Activated CD4-positive, alpha-beta T cell treated with anti-CD3 and anti-CD28 coated beads, Interleukin-2, amount 50 U/mL, for 4 hours (primary cell): ENCODE measurements at places on chromosomes 6 and 20.

GRCh38 chr6:166650824-166651807 lies 24.1 kb upstream of the RPS6KA2 start:
- no peak for DNase-seq

GRCh38 chr20:24985802-24986201 lies 6.7 kb downstream of the APMAP start:
- DNase-seq: no peak

GRCh38 chr6:45467853-45468252 lies 90.1 kb upstream of the SUPT3H start:
- DNase-seq: no peak

- DNase-seq: no peak
Measured at GRCh38 chr20:52056203-52057062, 135.1 kb downstream of the ZFP64 start.

DNA sequence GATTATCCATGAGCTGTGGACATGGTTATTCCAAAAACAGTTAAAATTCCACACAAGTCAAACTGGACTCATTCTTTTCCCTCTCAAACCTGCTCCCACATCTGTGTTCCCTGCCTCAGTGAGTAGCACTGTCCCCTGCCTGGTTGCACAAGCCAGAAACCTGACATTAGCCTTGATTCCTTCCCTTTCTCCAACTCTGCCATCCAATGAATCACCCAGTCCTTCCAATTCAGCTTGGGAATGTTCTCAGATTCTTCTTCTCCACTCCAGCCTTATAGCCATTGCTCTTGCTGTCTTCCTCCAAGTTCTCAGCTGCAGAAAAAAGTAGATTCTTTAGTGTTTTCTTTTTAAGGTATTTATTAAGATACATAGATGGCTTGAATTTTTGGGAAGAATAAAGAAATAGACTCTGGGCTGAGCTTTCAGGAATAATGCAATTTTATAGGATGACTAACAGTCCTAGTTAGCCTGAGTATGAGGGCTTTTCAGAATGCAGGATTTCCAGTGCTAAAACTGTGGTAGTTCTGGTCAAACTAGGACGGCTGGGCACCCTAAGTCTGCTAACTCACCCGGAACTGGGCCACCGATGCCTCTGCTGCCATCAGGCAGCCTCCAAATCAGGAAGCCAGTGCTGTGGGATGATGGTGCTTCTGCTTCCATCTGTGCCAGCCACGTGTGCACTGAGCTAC lies 18.2 kb upstream of the SASH1 start:
- DNase-seq: no peak

DNA sequence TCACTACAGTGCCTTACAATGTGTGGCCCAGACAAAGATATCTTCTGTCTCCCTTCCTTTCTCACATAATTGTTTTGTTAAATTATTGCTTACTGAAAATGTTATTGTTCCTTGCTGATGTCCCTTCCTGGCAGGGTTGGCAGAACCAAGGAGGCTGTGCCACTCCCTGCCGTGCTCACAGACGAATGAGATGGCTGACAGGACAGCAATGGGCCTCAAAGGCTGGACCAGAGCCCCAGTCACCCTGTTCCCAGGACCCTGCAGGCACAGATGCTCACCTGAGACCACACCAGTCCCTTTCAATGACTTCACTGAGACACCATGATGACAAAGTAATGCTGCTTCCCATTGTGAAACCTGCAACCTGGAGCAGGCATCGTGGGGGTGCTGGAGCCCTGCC lies 375.1 kb downstream of the HACE1 start:
- DNase-seq: no peak

GRCh38 chr6:148893481-148893880 lies 146.7 kb downstream of the UST start:
- no peak for DNase-seq

- no peak for DNase-seq
Measured at GRCh38 chr6:43996618-43997344, 130.5 kb downstream of the MRPL14 start.

DNA sequence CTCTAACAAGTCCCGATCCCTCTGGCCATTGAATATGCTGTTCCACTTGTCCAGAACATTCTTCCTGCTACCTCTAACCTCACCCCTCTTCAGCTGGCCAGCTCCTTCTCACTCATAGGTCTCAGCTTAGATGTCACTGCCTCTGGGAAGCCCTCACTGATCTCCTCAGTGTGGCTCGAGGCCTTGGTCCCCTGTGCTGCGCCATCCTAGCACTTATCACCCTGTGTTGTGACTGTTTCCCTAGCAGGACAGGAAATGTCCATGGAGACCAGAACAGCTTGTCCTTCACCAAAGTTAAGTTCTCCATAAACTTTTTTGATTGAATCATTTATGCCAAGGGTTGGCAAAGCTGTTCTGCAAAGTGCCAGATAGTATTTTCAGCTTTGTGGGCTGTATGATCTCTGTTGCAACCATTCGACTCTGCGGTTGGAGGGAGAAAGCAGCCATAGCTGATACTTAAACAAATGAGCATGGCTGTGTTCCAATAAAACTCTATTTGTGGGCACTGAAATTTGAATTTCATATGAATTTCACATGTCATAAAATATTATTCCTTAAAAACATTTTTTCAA lies 6.5 kb upstream of the BNIP5 start:
- no peak for DNase-seq

GRCh38 chr6:33440649-33441309 lies 13.6 kb upstream of the ZBTB9 start:
- DNase-seq: no peak

GRCh38 chr6:137487869-137488149 lies 6.4 kb downstream of the OLIG3 start:
- no peak for DNase-seq

- no peak for DNase-seq
Measured at GRCh38 chr6:132685009-132685408, 26.0 kb upstream of the TAAR1 start.
